Fibroblast of the aortic adventitia (primary cell): ENCODE measurements at places on chromosomes 5 and 9.

- no peak for DNase-seq
Observed at GRCh38 chr9:19512103-19512832, 103.5 kb downstream of the ACER2 start.

DNA sequence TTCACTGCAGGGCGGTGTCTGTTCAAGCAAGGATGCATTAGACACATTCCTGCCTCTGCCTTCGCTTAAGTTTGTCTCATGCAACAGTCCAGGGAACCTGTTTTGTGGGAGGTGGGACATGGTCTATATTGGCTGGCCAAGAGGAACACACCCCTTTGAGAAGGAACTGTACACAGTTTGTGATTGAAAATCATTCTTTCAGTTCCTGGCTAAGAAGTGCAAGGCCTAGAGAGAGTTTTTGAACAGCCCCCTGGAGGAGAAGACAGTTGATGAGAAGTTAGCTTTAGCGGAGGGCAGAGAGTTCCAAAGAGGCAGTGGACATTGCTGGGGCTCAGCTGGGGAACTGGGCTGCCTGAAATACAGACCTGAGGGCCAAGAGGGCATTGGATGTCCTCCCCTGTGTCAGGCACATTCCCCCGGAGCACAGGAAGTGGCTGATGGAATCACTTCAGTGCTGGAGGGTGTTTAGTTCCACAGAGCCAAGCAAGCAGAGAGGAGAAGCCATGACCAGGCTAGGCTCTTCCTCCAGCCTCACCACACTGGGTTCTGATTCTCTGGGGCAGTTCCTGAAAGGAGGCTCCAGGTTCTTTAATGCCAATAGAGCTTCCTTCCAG, 66.6 kb downstream of the RGS3 start:
- no peak for DNase-seq

DNA sequence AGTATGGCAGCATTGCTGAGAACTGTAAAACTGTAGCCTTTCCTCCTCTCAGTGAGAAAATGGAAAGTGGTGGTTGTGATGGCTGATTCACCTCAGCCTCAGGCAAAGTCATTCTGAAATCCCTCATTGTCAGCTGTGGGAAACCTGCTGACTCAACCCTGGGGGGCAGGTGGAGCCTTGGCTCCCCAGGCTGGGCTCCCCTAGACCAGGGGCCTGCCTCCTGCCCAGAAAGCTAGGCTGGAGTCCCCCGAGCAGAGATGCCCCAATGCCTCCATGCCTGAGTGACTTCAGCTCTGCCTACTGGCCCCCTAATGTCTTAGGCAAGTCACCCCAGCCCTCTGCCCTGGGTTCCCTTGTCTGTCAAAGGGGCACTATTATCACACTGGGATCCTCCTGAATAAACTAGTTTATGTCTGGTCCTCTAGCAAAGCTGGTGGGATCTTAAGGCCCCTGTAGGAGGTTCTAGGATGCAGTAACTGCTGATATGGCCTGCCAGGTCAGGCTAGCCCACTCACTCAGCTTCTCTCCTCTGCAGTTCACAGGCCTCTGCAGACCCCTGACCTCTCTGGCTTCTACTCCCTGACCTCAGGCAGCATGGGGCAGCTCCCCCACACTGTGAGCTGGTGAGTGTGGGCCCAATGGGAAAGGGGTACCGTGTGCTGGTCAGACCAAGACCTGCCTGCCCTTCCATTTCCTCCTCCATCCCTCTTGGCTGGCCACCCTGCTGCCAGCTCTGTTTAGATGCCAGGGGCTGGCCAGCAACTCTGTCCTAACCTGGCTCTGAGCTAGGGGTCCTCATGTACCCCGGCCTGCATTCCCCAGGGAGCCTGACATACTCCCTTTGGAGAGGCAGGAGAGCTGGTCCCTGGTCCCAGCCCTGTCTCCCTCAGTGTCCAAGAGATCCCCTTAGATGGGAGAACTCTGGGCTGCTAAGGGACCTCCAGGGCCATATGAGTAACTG, 24.2 kb downstream of the TCF7 start:
- DNase-seq = no peak

GRCh38 chr9:37566716-37567115, 9.5 kb downstream of the FBXO10 start:
- no peak for DNase-seq

DNA sequence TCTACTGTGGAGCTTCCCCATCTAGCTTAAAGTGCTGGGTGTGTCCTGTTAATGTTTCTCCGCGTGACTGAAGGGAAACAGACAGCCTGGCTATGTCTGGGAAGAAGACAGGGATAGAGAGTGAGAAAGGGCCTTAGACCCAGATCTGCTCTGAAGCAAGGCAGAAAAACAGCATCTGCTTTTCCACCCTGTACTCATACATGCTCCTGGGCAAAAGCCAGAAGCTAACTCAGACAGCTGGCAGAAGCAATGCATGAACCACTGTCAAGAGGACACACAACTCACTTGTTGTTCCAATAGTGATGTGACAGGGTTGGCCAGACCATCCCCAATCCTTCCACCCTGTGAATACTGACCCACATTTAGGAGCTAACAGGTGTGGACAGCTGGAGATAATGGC, 63.3 kb downstream of the DPYSL3 start:
- DNase-seq = peak; percentile 66

GRCh38 chr5:16726538-16726946, 109.7 kb upstream of the RETREG1 start:
- DNase-seq = peak; percentile 53

- peak; percentile 95 for DNase-seq
Observed at GRCh38 chr5:171521219-171521633, 101.8 kb downstream of the FGF18 start.

- DNase-seq = peak; percentile 21
Observed at GRCh38 chr5:10133830-10134229, 115.9 kb downstream of the ATPSCKMT start.

- DNase-seq = no peak
Observed at GRCh38 chr9:78884611-78885150, 587.8 kb downstream of the PSAT1 start.

DNA sequence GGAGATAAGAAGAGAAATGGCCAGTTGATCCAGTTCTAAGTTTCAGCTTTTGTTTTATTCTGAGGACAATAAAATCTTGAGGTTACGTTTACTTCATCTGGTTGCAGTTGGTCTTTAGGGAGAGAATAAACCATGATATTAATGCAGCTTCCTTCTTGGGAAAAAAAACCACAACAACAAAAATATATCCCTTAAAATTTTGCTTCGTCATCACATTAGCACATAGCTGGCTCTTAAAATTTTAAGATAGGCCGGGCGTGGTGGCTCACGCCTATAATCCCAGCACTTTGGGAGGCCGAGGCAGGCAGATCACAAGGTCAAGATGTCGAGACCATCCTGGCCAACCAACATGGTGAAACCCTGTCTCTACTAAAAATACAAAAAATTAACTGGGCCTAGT, 86.4 kb downstream of the EQTN start:
- no peak for DNase-seq

DNA sequence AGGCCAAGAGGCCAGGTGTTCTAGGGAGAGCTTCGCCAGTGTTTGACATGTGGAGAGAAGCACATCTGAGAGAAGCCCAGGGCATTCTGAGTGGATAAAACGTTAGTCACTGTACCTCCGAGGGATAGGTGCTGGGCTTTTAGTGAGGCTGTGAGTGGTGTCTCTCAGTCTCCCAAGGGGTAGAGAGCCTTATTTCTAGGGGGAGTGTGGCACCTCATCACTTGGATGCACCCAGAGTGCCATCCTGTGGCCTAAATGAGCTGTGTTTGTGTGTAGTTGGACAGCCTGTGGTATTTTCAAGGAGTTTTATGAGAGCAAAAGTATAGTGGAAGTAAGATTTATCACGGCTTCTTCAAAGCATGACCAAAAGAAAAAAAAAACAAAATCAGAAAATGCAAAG, 1046.9 kb upstream of the WWC1 start:
- no peak for DNase-seq

- no peak for DNase-seq
Observed at GRCh38 chr5:14760548-14761002, 96.1 kb downstream of the OTULIN start.

- DNase-seq = no peak
Observed at GRCh38 chr5:3000631-3001030, 249.2 kb upstream of the IRX2 start.

DNA sequence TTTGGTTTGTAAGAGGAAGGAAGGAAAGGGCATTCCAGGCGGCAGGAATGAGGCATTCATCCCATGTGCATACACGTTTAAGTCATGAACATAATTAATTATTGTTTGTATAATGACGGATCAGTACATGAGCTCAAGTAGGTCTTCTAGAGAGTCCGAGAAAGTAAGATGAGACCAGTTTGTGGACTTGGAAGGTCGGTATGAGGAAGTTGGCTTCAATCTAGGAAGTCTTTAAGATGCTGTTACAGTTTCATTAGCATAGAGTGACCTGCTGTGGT, 2.1 kb downstream of the GTF3C4 start:
- peak; percentile 6 for DNase-seq

- DNase-seq = no peak
Observed at GRCh38 chr9:137832191-137832700, 45.3 kb upstream of the CACNA1B start.
